ENCODE measurements at places on chromosomes 5 and 9.
A peak's percentile ranks its signal among the peaks of the same experiment; 100 is the strongest.

- DNase-seq, result peak; percentile 81
Measured at GRCh38 chr5:180605554-180606214, 14.4 kb upstream of the SCGB3A1 start.

DNA sequence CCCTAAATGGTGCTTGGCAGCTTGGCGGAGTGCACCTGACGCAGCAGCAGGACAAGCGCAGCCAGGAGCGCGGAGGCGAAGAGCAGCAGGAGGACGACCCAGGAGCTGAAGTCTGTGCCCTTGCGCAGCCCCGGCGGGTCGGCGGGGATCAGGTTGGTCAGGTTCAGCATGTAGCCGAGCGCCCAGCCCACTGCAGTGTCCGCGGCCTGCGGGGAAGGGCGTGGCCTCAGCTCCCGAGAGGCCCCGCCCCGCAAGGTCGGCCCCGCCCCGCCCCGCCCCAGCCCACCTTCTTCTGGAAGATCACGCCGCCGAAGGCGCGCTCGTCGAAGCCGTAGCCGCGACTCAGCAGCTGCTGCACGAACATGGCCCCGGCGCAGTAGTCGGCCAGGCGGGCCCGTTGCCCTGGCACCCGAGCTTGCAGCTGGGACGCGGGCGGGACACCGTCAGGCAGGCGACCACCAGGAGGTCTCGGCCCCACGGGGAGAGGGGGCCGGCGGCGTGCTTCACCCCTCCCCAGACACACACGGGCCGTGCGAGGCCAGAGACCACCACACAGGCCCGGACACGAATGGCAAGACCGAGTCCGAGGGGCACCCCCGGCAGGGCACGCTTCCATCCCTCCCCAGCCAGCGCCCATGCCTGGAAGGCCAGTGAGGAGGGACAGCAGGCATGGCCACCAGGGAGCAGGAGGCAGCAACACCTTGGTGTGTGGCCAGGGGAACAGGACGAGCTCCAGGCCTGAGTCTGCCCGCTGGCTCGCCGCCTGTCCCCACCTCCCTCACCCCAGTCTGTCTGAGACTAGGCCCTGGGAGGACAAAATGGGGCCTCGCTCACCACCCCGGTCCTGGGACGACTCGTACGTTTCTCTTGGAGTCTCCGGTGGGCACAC lies 2.9 kb upstream of the NPDC1 start:
- DNase-seq, result peak; percentile 45

GRCh38 chr9:3088219-3088618 lies 244.3 kb upstream of the PUM3 start:
- DNase-seq, result no peak

DNA sequence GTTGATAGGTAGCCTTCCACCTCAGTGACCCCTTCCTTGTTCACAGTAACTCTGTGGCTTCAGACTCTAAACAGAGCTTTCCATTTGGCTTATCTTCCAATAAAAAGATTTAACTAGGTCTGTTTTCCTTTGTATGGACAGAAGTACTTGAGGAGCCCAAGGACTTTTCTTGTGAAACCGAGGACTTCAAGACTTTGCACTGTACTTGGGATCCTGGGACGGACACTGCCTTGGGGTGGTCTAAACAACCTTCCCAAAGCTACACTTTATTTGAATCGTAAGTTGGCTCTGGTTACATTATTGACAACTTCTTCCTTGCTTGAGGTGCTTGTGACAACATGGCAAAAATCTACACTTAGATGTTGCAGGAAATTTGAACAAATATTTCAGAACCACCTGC lies 39.4 kb downstream of the OSMR start:
- DNase-seq, result no peak

GRCh38 chr9:129958796-129959195 lies 84.2 kb downstream of the FNBP1 start:
- no peak for DNase-seq

GRCh38 chr9:95796029-95796428 lies 79.5 kb upstream of the ERCC6L2 start:
- no peak for DNase-seq

GRCh38 chr9:93276973-93277372 lies 93.0 kb downstream of the WNK2 start:
- no peak for DNase-seq

- DNase-seq, result no peak
Measured at GRCh38 chr5:1099926-1100663, 11.8 kb downstream of the SLC12A7 start.

- no peak for DNase-seq
Measured at GRCh38 chr5:4384649-4385048, 755.5 kb upstream of the ADAMTS16 start.

DNA sequence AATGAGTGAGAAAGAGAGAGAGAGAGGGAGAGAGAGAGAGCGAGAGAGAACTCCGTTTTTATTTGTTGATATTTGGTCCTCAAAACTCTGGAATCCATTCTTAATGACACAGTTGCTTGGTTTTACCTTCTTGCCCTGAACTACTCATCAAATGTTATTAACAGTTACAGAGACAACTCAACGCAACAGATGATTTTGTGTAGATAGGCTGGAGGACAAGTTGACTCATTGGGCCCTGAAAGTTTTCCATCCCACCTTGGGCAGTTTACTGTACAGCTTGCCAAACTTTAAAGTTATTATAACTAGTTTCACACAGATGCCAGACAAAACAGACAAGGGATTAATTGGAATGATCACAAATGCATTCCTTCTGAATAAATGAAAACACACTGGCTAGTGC lies 339.9 kb downstream of the ARL15 start:
- no peak for DNase-seq

GRCh38 chr9:116234081-116234480 lies 80.5 kb downstream of the PAPPA start:
- DNase-seq, result no peak

DNA sequence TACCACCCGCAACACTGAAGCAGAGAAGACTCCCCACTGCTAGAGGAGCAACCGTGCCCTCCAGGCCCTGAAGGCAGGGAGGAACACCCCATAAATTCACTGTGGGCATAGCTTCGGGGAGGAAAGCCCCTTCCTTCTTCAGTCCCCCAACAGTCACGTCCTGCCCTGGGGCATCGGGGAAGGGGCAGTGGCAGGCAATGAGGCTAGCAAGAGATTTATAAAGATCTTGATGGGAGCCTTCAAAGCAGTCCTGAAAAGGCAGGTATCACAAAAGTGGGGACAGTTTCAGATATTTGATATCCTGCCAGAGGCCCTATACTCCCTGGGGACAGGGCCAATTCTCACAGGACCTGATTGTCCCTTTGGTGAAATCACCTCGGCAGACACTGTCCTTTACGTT lies 16.9 kb upstream of the TRIM14 start:
- no peak for DNase-seq

- no peak for DNase-seq
Measured at GRCh38 chr9:131103024-131103423, 6.7 kb downstream of the AIF1L start.

DNA sequence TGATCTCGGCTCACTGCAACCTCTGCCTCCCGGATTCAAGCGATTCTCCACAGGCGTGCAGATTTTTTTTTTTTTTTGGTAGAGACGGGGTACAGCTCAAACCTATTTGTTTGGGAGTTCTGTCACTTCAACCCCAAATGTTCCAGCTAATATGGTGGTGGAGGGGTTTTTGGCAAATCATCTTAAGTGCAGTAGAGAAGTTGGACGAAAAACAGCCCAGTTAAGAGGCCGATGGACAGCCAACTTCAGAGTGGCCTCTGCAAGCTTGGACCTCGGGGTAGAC lies 756 bp upstream of the PRR7 start:
- DNase-seq, result no peak

DNA sequence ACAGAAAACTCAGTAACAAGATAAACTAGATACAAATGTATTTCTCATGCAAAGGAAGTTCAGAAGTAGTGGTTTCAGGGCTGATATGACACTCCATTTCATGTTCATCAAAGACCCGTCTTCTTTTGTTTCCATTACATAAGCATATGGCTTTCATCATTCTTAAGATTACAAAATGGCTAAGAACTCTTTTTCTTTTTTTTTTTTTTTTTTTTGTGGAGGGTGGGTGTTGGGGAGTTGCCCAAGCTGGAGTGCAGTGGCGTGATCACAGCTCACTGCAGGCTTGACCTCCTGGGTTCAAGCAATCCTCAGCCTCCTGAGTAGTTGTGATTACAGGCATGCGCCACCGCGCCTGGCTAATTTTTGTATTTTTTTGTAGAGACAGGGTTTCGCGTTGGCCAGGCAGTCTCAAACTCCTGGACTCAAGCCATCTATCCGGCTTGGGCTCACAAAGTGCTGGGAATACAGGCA lies 22.0 kb upstream of the PTBP3 start:
- DNase-seq, result no peak
